Activated CD8-positive, alpha-beta memory T cell treated with anti-CD3 and anti-CD28 coated beads for 1 hour (primary cell): ENCODE measurements at places on chromosomes 11 and 22.

DNA sequence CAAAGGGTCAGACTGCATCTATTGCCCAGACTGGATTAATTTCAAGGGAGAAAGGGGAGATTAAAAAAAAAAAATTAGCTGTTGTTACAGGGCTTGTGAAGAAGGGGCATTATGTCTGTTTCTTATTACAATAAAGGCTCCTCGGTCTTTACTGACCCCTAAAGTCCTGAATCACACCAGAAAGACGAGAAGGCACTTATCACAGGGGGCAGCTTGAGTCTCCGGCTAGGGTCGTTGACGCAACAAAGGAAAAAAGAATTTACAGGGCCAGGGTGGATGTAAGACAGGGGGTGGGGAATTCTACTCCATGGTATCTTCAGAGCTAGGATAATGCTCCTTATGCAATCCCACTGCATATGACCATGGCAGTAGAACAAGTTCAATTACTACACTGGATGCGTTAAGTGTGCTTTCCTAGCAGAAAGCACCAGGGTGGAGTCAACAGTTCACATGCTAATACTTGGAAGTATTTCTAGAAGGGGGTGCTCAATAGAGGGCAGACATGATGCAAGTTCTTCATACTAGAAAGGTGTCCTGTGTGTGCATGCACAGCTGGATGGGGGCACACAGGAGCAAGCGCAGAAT, 16.5 kb downstream of the DDX17 start:
- no peak for DNase-seq

GRCh38 chr22:39664485-39665200, 94.1 kb downstream of the CACNA1I start:
- DNase-seq: no peak

DNA sequence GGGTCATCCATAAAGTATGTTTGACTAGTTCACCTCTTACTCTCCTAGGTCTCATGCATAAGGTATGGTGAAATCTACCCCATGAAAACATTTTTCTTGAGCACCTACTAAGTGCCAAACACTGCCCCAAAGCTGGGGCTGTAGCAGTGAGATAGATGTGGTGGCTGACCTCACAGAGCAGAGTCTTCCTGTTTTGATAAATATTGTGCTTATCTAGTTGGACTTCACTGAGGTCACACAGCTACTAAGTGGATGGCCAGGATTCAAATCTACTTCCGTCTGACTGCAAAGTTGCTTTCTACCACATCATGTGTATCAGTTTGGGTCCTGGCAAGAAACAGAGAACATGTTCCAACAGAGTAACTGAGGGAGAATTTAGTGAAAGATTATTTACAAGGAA, 6.4 kb upstream of the HTATIP2 start:
- no peak for DNase-seq

DNA sequence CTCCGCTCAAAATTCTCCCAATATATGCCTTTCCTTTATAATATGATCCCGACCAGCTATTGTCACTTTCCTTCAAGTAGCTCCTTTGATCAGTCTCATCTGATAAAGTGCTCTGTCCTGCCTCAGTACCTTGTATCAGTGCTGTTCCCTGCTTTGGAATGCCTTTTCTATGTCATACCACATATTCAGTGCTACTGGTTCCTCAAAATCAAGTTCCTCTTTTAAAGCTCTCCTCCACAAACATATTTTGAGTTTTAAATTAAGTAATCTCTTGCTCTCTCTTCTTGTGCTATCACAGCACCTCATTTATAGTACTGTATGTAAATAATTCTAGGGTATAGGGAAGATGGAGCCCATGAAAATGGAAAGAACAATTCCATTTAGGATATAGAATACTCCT, 137.1 kb upstream of the CTSC start:
- no peak for DNase-seq

- no peak for DNase-seq
These were observed 27.1 kb upstream of the TOP3B start for GRCh38 chr22:22009661-22010060.

- DNase-seq: no peak
These were observed 693.6 kb downstream of the TBC1D22A start for GRCh38 chr22:47456031-47456430.

DNA sequence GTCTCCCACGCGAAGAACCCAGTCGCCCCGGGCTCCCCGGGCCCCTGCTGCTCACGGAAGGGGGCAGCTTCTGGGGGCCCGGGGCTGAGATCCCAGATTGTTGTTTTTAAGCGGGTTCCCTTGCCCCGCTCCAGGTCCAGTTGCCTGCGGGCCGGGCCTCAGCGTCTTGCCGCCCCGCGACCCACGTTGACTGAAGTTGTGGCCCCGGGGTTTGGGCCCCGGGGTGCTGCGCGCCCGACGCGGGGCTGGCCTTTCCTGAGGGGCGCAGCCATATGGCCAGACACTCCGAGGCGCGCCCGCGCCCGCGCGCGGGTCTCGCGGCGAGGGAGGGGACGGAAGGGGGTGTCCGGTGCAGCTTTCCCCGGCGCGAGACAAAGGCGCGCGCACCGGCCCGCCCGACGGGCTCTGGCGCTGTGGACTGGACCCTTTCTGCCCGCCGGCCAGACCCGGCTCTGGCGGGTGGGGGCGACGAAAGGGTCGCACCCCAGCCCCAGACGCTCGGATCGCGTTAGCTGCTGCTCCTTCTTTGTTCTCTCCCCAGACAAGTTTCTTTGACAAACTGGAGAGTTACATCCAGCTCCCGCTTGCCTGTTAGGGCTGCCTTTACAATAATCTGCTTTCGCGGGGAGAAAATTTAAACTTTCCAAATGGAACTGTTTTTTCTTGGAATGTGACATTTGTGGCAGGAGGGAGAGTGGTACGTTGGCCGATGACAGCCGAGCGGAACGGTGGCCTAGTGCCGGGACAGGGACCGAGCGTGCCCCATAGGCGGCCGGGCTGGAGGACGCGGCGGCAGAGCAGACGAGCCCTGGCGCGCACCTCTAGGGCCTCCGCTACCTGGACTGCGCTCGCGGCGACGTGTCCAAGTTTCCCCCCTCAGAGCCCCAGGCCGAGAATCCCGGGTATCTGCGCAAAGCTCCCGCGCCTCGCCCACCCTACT, 716 bp downstream of the AMOTL1 start:
- no peak for DNase-seq

- DNase-seq: no peak
These were observed 40.1 kb downstream of the EIF4ENIF1 start for GRCh38 chr22:31449506-31449905.

- no peak for DNase-seq
These were observed 17.2 kb upstream of the PIM3 start for GRCh38 chr22:49943405-49943765.

DNA sequence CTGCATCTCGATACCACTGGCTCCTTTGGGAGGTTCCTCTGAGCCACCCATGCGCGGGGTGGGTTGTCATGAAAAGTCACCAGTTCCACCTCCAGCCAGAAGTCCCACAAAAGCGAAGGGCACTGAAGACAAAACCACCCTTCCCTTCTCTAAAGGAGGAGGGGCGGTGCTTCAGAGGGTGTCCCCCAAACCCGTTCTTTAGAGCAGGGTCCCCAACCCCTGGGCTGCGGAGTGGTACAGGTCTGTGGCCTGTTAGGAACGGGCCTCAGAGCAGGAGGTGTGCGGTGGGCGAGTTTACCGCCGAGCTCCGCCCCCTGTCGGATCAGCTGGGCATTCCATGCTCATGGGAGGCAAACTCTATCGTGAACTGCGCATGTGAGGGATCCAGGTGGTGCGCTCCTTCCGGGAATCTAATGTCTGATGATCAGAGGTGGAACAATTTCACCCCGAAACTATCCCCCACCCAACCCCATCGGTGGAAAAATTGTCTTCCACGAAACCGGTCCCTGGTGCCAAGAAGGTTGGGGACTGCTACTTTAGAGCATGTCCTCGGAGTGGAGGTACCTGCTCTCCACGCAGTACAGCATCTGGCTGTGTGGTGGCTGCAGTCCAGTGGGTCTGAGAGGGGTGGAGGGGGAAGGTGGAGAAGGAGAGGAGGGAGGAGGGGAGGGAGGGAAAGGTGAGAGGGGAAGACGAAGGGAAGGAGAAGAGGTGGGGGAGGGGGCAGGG, 72.9 kb upstream of the SEPTIN5 start:
- no peak for DNase-seq

GRCh38 chr11:108221911-108222573, 396 bp downstream of the NPAT start:
- no peak for DNase-seq

DNA sequence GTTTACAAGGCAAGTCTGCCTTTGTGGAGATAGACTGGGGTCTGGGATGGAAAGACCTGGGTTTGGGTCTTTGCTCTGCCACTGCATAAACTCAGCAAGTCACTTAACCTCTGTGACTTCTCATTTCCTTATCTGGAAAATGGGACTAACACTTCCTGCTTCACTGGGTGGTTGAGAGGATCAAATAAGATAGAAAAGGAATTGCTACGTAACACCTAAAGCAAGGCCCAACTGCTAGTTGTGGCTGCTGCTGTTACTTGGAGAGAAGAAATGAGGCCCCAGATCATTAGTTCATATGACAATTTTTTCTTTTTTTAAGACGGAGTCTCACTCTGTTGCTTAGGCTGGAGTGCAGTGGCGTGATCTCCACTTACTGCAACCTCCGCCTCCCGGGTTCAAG, 5.9 kb downstream of the PTPRJ start:
- DNase-seq: no peak

- no peak for DNase-seq
These were observed 71.3 kb downstream of the MED15 start for GRCh38 chr22:20578707-20579106.

GRCh38 chr22:41290262-41291221, 4.6 kb upstream of the RANGAP1 start:
- DNase-seq: no peak

DNA sequence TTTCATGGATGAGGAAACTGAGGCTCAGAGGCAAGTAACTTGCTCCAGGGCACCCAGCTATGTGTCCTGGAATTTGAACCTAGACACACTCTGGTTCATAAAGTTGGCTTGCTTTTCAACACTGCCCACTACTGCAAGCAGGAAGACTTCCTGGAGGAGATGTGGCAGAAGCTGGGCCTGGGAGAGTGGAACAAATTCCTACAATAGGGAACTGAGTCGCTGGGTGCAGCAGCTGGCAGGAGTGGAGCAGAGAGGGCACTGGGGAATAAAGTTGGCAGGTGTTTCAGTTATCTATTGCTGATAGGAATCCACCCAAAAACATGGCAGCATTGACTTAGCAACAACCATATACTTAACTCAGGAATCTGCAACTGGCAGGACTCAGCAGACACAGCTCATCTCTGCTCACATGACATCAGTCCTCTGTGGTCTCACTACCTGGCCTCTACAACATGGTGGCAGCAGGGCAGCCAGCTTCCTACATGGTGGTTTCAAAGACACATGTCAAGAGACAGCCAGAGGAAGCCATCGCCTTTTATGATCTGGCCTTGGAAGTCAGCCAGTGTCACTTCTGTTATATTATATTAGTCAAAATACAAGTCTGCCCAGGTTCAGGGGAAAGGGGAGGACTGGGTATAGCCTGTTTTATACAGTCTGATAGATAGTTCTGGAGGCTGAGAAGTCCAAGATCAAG, 10.6 kb upstream of the CARD10 start:
- DNase-seq: no peak

- DNase-seq: no peak
These were observed 1.5 kb downstream of the HIPK3 start for GRCh38 chr11:33258631-33259205.

GRCh38 chr11:4087551-4087950, 7.0 kb upstream of the RRM1 start:
- no peak for DNase-seq

GRCh38 chr11:96167203-96167758, 175.7 kb downstream of the MAML2 start:
- DNase-seq: no peak

DNA sequence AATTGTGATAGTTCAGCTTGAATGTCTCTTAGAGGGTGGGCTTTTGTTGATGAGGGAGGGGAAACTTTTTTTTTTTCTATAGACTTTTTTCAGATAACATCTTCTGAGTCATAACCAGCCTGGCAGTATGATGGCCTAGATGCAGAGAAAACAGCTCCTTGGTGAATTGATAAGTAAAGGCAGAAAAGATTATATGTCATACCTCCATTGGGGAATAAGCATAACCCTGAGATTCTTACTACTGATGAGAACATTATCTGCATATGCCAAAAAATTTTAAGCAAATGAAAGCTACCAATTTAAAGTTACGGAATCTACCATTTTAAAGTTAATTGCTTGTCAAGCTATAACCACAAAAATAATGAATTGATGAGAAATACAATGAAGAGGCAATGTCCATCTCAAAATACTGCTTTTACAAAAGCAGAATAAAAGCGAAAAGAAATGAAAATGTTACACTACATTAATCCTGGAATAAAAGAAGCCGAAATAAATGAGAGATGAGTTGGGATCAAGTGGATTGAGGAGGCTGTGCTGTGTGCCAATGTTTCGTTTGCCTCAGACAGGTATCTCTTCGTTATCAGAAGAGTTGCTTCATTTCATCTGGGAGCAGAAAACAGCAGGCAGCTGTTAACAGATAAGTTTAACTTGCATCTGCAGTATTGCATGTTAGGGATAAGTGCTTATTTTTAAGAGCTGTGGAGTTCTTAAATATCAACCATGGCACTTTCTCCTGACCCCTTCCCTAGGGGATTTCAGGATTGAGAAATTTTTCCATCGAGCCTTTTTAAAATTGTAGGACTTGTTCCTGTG, 3.9 kb downstream of the MALAT1 start:
- no peak for DNase-seq

DNA sequence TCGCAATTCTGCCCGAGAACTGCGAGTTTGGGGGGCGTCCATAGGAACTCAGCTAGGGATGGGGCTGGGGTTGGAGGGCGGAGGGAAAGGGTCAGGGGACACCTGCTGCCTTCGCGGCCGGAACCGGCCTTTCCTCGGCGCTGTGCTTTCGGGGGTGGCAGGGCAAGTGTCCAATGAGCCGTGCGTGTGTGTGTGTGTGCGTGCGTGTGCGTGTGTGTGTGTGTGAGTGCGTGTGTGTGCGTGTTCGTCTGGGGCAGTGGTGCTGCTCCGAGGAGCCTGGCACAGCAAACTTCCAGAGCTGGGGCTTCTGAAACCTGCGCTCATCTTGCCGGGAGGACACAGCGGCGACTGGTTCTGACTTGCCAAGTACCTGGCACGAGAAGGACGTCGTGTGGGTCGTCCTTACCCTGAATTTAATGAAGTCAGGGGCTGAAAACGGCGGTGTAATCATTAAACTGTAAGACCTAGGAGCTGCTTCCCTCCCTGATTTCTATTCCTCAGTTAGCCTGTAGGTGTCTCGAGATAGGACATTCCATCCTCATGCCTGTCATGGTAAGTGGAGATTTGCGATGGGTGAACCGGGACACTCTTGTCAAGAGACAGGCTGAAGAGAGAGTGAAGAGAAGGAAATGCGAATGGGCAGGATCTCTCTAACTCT, 27.0 kb upstream of the AMOTL1 start:
- DNase-seq: no peak

- no peak for DNase-seq
These were observed 7.5 kb downstream of the TCF20 start for GRCh38 chr22:42262964-42263363.

DNA sequence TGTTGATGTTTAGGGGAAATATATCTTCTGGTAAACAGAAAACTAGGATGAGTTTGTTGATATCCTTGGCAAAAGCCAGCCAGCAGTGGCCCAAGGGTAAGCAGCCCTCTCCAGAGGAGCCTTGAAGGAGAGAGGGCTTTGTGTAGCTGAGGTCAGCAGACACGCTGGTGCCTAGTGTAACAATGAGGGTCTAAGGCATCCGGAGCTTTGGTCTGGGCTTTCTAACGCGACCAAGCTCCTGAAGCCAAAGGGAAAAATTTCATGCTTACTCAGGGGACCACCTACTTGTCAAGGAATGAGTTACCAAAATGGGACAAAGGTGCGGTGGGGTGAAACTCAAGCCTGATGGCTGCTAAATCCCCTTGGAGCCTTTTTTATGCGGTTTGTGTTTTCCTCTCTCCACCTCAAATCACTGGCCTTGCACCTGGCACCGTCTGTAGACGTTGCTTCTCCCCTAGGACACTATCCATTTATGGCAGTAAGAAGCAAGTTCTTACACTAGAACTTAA, 134.9 kb downstream of the DBX1 start:
- no peak for DNase-seq
